ENCODE measurements at places on chromosomes 16 and 17. TPM values are rescaled to one million over a fixed set of nuclear protein-coding genes. Genes with fewer than 3 reads are reported as not detected.

Gene COQ7
- total RNA-seq: 30.3 TPM

Gene PDIA2
- total RNA-seq: 0.23 TPM

Gene SPATA22
- total RNA-seq: 1.1 TPM

Gene GUCY2D
- not detected for total RNA-seq

GRCh38 chr17:82985973-82986372 is 93.4 kb upstream of the METRNL start:
- DNase-seq: peak; percentile 76

DNA sequence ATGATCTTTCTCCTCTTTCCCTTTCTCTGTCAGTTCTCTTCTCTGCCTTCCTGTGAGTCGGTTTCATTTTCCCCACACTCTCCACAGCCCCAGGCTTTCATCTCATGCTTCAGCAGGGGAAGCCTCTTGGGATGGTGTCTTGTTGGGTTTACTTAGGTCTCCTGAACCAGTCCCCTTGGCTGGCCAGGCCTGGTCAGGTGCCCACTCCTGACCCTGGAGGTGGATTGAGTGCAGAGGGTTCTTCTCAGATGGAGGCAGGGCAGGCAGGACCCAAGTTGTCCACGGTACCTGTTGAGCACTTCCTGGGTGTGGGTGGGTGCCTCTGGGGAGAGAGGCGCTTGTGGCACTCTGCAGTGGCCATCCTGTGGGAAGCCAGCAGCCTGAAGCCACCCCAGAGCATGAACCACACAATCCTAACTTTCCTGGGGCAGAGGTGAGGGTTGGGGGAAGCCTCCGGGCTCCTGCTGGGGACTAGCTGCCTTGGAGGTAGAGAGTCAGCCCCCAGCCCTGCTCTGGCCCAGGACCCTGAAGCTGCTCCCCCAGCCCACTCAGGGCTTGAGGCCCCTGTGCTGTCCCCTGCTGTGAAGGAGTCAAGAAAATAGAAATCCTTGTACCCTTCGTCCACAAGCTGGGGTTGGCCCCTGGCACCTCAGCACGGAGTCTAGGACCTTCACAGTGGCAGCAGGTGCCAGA is 2.0 kb upstream of the RAP1GAP2 start:
- no peak for DNase-seq

DNA sequence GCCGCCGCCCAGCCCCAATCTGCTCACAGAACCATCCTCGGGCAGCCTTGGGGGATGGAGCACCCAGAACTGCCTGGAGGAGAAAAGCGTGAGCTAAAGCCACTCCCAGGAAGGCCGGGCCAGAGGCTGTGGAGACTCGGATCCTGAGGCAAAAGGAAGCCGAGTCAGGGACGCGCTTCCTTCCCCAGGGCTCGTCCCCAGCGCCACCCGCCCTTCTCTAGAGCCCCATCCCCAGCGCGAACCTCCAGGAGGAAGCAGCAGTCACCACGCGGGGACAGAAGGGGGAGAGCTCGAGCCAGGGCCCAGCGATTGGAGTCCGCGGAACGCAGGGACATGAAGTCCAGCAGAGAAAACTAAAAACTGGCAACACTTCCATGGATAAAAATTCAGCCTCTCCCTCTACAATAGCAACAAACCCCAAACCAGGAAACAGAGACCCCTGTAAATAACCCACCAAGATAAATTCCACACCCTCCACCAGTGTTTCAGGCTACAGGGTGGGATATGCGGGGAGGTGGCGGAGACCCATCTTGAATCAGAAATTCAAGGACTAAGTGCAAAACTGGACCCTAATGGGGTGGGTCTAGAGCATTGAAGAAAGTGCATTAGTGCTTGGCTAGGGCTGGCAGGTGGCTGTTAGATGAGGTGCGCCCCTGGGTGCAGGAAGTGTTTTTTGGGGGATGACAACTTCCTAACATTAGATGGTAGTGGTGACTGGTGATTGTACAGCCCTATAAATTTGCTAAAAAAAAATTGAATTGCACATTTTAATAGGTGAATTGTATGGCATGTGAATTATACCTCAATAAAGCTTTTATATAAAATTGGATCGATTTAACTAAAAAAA is 116.1 kb upstream of the METRNL start:
- peak; percentile 79 for DNase-seq

GRCh38 chr16:85821390-85822135 is 22.1 kb downstream of the COX4I1 start:
- peak; percentile 88 for DNase-seq

- peak; percentile 94 for DNase-seq
Observed at GRCh38 chr17:78923660-78924453, 1.3 kb downstream of the TIMP2 start.

GRCh38 chr16:86342161-86342834 is 168.0 kb upstream of the FOXF1 start:
- DNase-seq: no peak

DNA sequence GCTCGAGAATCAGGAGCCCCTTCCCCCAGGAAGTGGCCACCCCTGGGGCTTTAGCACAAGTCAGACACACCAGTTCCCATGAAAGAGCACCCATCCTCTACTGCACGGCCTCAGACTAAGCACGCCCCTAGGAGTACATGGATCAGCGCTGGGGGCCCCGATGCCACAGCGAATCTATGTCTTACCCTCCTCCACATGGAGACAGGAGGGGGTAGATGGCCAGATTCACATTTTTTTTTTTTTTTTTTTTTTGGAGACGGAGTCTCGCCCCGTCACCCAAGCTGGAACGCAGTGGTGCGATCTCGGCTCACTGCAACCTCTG is 3.2 kb upstream of the EXOSC6 start:
- no peak for DNase-seq

GRCh38 chr17:82230609-82231311 is 1.9 kb downstream of the SLC16A3 start:
- DNase-seq: peak; percentile 94

All from mucosa of descending colon (tissue), 3 donors.